ENCODE measurements at places on chromosomes 5 and 9.

DNA sequence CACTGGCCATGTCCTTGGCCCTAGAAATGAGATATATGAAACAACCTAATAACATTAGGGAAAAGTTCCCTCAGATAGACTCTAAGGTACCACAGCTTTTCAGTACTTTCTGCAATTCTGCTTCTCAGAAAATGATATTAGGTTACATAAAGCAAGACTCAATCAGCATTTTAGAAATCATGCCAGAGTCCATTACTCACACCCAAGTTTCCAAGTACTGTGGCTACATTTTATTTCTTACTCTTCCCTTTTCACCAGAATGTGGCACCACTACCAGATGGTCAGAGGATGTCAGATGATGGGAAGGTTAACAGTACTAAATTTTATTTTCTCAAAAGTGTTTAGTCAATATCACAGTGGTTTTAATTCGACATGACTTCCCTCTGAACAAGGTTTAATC lies 217.2 kb downstream of the MLLT3 start:
- DNase-seq, result no peak

DNA sequence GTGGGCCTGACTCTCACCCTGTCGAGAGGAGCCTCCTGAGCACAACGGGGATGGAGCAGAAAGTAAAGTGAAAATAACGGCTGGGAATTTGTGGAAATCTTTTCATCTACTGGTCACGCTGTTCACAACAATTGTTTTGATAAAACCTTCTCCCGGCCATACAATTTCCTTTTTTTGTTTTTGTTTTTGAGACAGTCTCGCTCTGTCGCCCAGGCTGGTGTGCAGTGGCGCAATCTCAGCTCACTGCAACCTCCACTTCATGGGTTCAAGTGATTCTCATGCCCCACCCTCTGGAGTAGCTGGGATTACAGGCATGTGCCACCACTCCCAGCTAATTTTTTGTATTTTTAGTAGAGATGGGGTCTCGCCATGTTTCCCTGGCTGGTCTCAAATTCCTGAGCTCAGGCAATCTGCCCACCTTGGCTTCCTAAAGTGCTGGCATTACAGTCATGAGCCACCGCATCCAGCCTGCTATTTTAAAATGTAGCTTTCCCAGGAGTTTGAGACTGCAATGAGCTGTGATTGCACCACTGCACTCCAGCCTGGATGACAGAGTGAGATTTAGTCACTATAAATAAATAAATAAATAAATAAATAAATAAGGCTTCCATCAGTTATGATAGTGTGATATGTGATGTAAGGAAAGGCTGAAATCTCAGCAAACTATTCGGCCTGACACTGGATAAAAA lies 73.5 kb upstream of the PTGER4 start:
- no peak for DNase-seq

- no peak for DNase-seq
Observed at GRCh38 chr9:136796238-136796774, at the start of gene CCDC183. CCDC183 (plus strand) TSS chr9:136796338; CDS start chr9:136796398, 60 bp downstream.

DNA sequence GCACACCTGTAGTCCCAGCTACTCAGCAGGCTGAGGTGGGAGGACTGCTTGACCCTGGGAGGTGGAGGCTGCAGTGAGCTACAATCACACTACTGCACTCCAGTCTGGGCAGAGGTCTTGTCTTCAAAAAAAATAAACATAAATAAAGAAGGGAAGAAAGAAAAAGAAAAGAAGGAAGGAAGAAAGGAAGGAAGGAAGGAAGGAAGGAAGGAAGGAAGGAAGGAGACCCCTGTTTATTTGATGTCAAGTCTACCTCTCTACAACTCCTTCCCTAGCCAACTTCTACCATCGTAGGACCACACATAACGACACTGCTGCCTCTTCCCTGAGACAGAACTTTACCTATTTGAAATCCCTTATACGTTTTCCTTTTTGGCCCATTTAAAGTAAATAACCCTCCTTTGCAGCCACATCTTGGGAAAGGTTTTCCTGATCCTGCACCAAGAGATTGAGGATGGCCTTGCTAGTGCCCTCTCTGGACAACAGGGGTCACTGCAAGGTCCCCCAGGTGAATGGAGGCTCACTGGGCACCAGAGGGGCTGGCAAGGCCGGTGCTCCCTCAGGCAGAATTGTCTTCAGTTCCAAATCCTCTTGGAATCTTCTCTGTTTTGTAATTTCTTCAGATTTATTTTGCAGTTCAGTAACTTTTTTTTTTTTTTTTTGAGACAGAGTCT lies 10.5 kb downstream of the RPS14 start:
- no peak for DNase-seq

GRCh38 chr9:33894316-33894715 lies 77.4 kb downstream of the UBE2R2 start:
- DNase-seq, result no peak

DNA sequence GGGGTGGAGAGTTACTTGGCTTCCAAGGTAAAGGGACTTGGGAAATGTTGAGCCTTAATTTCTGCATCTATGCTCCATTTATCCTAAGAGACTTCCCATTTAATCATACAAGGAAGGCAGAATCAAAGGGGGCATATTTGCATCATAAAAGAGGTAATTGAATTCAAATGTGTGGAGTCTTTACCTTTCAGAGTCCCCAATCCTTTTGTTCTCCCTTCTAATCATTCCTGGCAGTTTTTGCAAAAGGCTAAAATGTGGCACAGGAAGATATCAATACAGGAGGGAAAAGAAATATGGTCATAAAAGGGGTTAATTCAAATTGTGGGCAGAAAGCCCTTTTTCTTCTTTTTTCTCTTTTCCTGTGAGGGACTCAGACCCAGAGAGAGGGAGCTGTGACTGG lies 69.5 kb downstream of the SFXN1 start:
- no peak for DNase-seq

DNA sequence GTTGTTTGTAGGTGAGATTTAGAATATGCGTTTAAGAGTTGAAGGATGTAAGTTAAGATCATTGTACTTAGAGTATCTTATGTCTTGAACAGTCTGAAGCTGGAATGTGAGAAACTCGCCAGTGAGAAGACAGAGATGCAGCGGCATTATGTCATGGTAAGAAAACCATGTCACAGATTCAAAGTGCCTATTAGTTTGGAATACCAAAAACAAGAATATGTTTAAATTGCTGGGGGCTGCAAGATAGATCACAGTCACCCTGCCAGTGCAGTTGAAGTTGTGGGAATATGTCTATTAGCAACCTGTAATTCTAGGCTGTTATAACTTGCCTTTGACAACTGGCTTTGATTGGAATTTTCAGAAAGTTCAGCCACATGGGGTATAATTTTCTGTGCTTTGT lies 3.0 kb downstream of the TLE4 start:
- no peak for DNase-seq

DNA sequence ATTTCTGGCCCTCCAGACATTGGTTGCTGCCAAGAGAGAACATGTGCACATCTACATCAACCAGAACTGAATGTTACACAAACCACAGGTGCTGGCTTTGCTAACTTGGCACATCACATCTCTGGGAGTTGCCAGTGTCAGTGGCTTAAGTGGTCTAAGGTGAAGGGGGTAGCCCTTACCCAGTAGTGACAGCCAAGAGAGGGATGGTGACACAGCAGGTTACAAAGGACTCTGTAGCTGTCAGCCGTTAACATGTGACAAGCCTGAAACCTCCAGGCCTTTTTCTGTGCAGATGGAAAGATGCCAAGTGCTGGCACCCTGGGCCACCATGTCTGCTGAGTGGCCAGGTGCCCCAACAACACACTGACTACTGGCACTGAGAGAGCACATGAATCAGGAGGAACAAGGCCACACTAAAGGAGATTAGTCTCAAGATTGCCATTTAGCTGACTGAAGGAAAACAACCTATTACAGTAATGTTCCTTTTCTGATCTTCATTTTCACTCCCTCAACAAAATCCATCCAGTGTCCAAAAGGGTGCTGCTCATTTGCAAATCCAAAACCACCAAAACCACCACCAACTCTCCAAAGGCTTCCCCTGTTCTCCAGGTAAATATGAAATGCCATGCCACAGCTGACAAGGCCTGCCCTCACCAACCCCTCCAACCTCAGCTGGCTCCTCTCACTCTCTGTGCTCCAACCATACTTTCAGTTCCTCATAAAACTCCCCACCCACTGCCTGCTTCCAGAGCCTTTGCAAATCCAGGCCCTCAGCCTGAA lies 20.2 kb downstream of the SIL1 start:
- no peak for DNase-seq

DNA sequence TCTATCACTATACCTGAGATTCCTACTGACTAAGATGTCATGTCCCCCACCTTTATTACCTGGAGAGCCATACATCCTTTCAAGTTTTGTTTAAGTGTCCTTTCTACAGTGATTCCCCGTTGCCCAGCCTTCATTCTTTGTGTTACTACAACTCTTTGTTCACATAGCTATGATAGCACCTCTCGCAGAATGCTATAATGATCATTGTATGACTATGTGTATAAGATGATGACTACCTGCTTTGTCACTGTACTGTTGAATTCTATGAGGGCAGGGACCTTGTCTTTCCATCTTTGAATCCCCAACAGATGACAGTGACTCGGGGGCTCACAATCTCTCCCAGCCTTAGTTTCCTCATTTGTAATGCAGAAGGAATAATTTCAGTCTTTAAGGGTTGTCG lies 361.2 kb downstream of the NPR3 start:
- no peak for DNase-seq

- DNase-seq, result no peak
Observed at GRCh38 chr9:22105005-22105722, 96.1 kb upstream of the CDKN2B start.

DNA sequence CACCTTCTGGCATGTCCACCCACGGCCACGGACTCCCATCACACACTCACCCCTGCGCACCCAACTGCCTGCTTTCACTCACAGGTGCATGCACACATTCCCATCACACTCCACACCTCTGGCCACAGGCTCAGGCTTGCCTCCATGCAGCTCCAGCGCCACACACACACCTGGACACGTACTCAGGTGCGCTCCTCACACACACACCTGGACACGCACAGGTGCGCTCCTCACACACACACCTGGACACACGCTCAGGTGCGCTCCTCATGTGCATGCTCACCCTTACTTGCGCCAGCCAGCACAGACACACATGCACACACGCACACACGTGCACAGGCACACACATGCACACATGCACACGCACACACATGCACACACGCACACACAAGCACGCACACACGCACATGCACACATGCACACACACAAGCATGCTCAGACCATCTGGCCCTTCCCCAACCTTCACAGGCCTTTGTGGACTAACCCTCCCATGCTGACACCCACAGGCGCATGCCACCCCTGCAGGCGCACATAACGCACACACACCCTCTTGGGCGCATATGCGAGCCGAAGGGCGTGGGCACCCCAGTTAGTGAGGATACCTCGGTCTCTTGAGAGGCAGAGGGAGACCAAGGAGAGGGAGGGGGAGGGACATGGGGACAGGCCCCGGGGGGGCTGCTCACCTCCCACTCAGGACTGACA lies 8.3 kb downstream of the GRIN1 start:
- no peak for DNase-seq

DNA sequence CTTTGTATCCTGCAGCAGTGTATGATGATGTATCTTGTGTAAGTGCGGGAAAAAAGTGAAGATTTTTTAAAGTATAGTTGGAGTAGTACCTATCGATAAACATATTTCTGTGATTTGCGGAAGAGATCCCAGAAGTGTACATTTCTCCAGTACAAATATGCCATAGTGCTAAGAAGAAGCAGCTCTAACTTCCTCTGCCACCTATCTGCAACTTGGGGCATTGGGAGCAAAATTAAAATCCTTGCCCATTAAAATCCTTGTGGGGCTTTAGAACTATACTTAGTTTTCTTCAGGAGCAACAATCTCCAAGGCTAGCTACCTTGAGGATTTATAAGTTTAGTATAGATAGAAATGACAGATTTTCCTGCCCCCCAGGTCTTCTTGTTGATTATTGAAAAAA lies 123.7 kb downstream of the VCAN start:
- DNase-seq, result no peak

GRCh38 chr5:96121364-96121763 lies 159.7 kb upstream of the ELL2 start:
- DNase-seq, result no peak

- no peak for DNase-seq
Observed at GRCh38 chr5:65926276-65926783, at the start of gene ERBIN. ERBIN (plus strand) TSS chr5:65926575; CDS start chr5:65992719, 66,144 bp downstream.

- no peak for DNase-seq
Observed at GRCh38 chr5:43429016-43429415, 16.8 kb upstream of the CCL28 start.

DNA sequence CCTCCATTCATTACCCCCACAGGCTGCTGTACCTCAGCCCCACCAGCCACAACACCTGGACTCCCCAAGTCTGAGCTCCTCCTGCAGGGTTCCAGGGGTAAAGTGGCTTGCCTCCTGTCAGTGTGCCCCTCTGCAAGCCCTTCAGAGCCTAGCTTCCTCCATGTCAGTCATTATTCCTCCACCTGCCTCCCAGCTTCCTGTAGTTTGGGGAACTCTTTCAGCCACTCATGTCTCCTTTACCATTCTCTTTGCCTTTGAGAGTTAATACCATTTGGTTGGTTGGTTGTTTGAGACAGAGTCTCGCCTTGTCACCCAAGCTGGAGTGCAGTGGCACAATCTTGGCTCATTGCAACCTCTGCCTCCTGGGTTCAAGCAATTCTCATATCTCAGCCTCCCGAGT lies 36.2 kb downstream of the IRF1 start:
- no peak for DNase-seq

DNA sequence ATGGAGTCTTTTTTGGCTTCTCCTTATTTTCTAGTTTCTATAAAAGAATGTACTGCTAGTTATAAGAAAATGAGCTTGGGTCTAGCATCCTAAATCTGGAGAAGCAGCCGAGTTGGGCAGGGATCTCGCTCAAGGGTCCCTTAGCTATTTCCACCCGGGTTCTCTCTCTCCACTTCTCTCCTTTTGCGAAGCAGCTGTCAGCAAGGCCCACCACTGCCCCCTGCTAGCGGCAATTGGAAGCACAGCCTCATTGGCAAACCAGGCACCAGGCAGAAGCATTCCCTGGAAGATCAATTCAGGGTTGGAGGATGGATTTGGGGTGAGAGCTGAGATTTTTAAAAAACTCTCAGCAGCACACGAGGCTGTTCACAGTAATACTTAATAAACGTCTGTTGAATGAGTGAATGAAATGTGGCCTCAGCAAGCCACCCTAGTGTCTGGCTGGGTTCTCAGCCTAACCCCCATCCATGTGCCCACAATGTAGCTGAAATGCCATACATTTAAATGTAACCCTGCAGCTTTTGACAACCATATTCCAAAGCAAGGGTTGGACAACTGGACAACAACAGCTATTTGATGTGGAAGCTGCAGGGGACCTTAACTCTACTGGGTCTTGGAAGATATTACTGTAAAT lies 34.6 kb upstream of the TNIP1 start:
- DNase-seq, result no peak

DNA sequence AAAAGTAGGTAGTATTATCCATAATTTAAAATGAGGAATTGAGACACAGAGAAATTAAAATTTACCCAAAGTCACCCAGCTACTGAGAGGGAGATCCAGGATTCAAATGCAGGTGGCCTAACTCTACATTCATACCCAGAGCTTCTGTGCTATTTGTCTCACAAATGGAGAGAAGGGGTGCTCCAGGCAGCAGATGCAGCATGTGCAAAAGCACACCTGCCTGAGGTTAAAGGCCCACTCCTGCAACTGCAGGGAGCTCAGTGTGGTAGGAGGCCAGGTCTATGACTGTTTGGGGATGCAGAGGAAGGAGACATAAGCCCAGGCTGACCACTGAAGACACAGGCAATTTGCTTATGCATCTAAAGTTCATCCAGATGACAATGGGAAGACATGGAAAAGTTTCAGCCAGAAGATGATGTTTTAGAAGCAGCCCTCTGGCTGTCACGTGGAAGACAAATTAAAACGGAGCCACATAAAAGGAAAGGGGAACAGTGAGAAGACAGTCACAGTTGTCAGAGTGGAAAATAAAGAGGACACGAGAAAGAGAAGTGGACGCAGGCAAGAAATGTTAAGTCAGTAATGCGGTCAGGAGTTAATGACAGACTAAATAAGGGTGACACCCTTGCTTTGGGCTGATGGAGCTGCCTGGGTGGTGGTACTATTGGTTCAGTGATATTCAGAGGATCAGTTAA lies 214.7 kb downstream of the EBF1 start:
- DNase-seq, result no peak
